ENCODE measurements at places on chromosomes 11 and 22.

- DNase-seq, result no peak
Observed at GRCh38 chr11:46388619-46389449, 2.7 kb downstream of the CHRM4 start.

DNA sequence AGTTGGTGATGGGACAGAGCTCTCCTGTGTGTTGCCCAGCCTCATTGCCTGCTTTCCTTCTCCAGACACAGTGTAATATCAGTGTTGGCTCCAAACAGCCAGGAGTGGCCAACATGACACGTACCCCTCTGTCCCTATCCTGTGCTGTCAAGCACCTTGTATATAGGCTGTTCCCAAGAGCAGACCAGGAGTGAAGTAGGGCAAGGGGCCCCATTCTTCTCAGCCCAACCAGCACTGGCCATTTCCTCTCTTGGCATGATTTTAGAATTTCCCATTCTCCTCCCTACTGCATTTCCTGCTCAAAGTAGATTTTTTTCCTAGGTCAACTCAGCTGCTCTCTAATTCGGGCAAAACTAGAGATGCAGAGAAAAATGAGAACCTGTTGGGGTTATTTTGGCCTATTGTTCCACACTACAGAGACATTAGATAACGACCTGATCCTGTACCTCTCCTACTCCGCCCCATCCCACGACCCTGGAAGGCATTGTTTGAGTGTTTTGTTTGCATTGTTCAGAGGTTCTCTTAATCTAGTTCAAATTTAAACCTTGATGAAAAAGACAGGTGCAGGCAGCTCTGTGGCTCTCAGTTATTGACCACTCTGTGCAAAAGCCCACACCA, 95.6 kb downstream of the RASSF10 start:
- no peak for DNase-seq

DNA sequence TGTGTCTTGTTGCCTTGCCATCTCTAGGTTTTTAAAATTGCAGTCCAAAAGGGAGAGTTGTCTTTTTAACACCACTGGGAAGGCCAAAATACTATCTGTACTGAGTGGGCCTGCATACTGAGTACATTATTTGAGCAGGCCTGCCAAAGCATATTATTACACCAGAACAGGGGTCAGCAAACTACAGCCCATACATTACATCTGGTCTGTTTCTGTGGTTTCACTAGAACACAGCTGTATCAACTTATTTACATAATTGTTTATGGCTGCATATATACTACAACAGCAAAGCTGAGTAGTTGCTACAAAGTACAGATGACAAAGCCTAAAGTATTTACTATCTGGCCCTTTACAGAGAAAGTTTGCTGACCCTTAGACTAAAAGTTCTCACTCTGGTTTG, 74.0 kb downstream of the USP35 start:
- no peak for DNase-seq

- no peak for DNase-seq
Observed at GRCh38 chr11:116066777-116067176, 562.6 kb upstream of the CADM1 start.

- no peak for DNase-seq
Observed at GRCh38 chr22:28013611-28014010, 94.6 kb upstream of the PITPNB start.

DNA sequence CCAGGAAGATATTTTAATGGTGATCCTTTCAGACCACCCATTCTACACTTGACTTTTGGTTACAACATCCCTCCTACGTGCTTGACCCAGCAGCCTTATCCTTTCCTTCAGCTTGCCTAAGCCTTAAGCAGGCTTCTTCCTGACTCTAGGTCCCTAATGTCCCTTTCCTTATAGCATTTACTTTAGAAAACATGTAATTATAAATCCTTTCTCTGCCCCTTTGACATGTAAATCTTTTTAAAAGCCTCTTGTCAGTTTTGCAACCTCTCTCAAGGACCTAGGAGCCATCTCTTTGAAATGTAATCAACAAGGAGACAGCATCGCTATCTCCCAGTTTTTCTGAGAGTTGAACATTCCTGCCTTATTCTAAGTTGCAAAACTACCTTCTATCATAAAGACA, 1255.2 kb downstream of the LRRC4C start:
- no peak for DNase-seq

DNA sequence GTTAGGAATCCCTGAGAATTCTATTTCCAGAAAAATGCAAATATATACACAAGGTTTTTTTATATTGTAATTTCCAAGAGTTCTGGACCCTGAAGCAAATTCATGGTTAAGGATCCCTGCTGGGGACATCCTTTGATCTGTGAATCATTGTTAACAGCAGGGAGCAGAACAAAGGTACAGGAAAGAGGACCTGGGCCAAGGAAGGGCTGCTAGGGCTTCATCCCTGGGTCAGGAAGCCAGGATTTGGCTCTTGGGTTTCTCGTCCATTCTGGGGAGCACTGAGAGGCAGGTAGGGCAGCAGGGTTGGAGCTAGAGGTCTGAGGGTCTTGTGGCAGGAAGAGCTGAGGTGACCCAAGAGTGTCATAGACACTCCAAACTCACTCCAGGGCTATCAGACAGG, 10.2 kb upstream of the OAF start:
- no peak for DNase-seq

- DNase-seq, result no peak
Observed at GRCh38 chr11:125627236-125627910, 2.4 kb downstream of the CHEK1 start.

DNA sequence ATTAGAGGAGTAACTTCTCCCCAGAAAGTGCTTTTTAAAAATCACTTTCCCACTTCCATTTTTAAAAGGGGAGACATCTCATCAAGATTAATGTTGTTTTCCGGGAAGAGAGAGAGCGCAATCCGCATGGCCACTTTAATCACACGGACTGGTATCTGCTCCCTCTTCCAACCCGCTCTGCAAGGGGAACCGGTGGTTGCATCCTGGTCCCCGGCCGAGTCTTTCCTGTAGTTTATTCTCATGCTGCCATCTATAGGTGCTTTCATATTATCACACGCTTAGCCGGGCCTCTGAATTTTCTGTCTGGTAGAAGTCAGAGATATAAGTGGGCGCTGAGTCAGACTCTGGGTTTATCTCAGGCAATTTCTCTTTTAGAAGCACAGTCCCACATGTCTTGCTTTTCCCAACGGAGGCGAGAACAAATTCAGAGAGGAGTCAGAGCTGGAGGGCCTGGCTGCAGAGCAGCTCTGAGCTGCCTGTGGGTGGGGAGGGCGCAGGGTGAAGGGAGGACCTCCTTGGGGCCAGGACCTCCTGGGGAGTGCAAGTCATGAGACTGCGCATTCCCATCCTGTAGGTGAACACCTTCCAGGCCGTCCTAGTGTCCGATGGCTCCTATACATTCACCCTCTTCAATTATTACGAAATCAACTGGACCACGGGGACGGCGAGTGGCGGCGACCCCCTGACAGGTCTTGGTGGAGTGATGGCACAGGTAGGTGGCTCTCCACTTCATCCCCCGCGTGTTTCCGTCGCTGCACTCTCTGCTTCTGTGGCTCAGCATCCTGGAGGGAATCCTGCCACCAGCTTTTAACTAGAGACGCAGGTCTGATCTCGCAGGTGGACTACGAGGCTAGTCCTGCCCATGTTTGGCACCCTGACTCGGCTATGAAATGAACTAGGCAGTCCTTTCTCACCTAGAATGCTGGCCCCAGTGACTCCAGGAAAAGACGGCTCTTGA, 11.7 kb downstream of the TECTA start:
- DNase-seq, result peak; percentile 79

DNA sequence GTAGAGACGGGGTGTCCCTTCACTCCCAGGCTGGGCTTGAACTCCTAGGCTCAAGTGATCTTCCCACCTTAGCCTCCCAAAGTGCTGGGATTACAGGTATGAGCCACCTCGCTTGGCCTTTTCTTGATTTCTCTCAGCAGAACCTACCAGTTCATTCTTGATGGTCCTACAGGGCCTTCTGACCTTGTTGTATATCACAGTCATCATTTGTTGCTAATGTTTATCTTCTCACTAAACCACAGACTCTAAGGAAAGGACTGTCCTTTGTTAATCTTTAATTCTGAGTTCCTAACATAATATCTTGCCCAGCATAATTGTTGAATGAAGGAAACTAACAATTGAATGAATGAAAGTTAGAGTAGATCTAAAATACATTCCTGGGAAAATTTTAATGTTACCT, 22.0 kb upstream of the ZC3H12C start:
- DNase-seq, result no peak

GRCh38 chr11:22371160-22371559, 33.0 kb downstream of the SLC17A6 start:
- no peak for DNase-seq

GRCh38 chr22:46511151-46512038, 26.0 kb downstream of the CELSR1 start:
- DNase-seq, result no peak

- no peak for DNase-seq
Observed at GRCh38 chr22:47836957-47837356, 1074.5 kb downstream of the TBC1D22A start.

- no peak for DNase-seq
Observed at GRCh38 chr11:69121021-69121420, 34.7 kb upstream of the SMIM38 start.
